ENCODE measurements at places on chromosomes 5 and 9.

DNA sequence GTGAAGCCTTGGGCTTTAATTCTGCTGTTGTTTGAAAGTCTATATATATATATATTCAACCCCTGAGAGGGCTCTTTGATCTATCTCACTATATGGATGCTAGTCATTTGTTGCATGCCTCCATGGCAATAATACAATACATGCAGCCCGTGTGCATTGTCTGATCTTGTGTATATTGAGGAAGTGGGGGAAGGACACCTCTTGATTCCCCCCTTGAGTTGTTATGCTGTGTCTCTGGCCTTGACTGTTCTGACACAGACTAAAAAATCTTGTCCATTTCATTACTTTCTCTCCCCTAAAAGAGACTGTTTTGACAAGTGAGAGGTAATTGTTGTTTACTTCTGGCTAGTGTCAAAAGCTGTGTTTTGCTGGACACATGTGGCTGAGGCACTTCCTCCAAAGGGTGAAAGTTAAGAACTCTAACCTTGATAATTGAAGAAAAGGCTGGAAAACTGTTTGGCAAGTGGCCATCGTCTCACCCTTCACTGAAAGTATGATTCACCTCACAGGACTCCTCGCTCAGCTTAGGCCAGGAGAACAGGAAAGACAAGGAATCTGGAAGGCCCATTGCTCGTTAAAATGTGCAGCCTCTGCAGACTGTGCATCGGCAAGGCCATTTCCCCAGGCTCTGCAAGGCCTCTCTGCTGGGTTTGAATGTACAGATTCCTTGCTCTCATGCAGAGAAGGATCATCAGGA, 304.0 kb downstream of the PRELID2 start:
- no peak for DNase-seq

GRCh38 chr5:168184103-168184502, 107.3 kb upstream of the WWC1 start:
- DNase-seq = no peak

DNA sequence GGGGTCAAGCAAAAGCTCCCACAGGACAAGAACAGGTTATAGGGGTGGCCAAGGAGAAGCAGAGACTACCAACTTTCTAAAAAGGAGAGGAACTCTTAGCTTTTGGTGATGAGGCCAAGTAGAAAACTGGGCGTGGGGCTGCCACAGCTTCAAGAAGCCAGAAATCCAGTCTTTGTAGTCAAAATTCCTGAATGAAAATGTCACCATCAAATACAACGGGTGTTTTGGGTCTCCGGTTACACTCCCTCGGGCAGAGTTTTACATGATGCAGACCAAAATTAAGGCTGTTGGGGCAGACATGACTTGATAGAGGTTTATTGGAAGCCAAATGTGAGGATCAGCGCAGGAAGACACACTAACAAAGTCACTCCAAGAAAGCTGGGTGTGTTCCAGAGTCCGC, 29.4 kb upstream of the N4BP3 start:
- DNase-seq = no peak

DNA sequence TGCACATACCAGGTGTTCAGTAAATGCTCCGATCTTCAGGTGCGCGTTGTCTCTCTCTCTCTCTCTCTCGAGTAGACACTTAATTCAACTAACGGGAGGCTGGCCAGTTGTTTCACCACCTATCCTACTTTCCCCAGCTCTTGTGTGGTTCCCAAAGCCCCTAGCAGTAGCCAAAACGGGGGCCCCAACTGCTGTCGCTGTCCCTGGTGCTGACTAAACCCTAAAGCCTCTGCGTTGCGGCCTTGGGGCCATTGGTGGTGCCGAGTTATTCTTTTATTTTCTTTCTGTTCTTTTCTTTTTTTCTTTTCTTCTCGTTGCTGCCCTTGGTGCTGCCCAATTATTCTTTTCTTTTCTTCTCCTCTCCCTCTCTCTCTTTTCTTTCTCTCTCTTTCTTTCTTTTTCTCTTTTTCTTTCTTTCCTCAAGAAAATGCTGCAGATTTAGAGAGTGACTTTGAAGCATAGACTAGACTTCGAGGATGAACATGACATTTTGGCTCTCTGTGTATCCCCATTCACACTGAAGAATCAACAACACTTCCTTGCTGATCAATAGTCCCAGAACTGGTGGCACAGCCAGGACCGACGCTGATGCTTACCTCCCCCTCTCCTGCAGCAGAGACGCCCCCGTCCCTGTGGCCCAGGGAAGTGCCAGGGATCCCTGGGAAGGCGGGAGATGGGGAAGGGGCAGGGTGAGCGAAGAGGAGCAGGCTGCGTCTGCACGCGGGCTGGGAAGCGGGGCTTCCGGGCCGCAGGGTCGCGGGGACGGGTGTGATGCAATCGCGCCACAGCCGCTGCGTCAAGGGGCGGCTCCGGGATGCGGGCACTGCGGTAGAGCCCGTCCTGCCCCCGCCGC, at the start of gene FBLL1:
FBLL1 (plus strand) TSS at position 785 of the 853 bp plus-strand sequence. CDS start 200 bp downstream, outside the sequence.
- no peak for DNase-seq

DNA sequence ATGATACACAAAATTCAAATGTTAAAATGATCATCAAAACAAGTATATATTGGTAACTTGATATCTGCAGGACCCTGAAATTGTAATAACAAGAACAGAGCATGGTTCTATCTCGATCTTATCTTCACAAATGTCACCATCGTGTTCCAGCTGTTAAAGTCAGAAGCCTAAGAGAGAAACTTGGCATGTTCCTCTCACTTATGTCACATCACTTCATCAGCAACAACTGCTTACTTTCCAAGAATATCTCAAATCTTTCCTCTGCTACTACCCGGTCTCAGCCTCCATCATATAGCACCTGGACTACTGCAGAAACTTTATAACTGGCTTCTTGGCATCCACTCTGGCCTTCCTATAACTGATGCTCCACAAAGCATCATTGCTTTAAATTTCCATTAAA, 84.9 kb downstream of the FBN2 start:
- DNase-seq = no peak

- DNase-seq = no peak
These were observed 755.4 kb upstream of the CTNND2 start for GRCh38 chr5:12659686-12660085.
